ENCODE measurements at places on chromosomes 11 and 22.

- no peak for DNase-seq
These were observed 52.2 kb downstream of the FAT3 start for GRCh38 chr11:92276773-92277172.

DNA sequence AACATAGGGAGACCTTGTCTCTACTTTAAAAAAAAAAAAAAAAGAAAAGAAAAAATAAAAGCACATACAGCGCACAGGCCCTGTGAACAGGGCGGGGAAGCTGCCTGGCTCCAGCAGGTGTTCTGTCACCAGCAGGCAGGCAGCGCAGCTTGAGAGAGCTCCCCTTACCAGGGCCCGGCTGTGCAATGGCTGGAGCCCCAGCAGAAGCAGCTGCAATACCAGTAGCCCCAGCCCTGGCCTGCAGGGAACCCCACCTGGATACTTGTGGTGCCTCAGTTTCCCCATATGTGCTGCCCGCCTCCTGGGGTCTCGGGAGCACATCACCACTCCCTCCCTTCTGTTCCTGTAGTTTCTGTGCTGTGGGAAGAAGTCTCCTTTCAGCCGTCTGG is 12.3 kb downstream of the TSPAN32 start:
- DNase-seq, result no peak

- DNase-seq, result no peak
These were observed 14.6 kb downstream of the C11orf97 start for GRCh38 chr11:94526645-94527438.

GRCh38 chr11:100730266-100730665 is 43.2 kb downstream of the ARHGAP42 start:
- no peak for DNase-seq

All from DMS79 (cell line).